ENCODE measurements at places on chromosomes 7 and 10.
A peak's percentile ranks its signal among the peaks of the same experiment; 100 is the strongest.

DNA sequence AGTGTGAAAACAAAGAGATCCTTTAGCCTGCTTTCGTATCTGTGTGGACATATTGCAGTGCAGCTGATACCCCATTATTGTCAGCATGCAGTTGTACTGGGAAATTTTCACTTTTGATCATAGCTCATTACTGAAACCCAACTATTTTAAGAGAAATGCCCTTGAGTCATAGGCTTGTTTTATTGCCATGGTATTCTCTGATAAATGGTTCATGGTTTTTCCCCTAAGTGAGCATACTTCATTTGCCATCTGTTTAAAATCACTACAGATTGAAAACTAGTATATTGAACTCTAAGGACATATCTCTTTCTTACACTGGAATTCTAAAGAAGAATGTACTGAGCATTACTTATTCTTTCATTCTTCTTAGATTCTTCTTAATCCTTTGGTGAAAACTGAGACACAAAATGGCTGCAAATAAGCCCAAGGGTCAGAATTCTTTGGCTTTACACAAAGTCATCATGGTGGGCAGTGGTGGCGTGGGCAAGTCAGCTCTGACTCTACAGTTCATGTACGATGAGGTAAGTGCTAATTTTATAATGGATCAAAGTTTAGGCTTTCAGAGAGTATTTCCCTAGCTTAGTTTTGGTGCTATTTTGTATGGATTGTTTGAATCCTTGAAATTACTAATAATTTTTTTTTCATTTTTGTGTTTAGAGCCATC is 63.0 kb downstream of the RALA start:
- DNase-seq = peak; percentile 52

GRCh38 chr10:6071181-6072175 is 9.3 kb upstream of the IL2RA start:
- no peak for DNase-seq

GRCh38 chr7:39618868-39619267 is 4.5 kb upstream of the RALA start:
- no peak for DNase-seq

GRCh38 chr7:101299511-101300464 is 21.8 kb downstream of the IFT22 start:
- no peak for DNase-seq

- DNase-seq = no peak
These were observed 181.8 kb upstream of the CSTF2T start for GRCh38 chr10:51881213-51881612.

DNA sequence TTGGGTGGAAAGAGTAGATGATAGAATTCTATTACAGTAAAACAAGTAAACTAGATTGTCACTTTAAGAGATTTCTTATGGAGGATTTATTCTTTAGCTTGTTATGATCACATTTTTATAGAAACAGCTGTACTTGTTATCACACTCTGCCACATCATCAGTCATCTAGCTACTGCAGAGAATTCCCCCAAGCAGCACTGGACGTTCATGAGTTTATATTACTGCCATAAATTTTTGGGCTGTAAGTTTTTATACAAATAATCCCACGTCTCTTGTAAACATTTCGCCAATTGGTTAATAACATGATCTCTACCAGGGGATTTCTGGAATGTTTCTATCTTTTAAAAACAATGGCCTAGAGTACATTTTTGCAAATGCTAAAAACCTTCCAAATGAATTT is 238.8 kb downstream of the POLR1F start:
- DNase-seq = no peak

- DNase-seq = no peak
These were observed 124.9 kb upstream of the HDAC9 start for GRCh38 chr7:18370633-18371032.

DNA sequence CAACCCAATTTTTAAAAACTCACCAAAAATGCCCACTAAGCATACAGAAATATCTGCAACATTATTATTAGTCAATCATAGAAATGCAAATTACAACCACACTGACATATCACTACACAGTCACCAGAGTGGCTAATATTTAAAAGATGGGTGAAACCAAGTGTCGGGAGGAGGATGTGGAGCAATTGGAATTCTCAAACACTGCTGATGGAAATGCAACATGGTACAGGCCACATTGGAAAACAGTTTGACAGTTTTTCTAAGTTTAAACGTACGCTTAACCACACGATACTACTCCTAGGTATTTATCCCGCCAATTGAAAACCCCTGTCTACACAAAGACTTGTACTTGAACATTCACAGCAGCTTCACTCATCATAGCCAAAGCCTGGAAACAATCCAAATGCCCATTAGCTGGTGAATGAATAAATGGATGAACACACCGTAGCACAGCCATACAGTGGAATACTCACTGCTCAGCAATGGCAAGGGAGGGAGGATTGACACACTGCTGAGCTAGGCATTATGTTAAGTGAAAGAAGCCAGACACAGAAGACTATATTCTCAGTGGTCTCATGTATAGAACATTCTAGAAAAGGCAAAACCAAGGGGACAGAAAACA is 16.3 kb downstream of the GCK start:
- DNase-seq = no peak

DNA sequence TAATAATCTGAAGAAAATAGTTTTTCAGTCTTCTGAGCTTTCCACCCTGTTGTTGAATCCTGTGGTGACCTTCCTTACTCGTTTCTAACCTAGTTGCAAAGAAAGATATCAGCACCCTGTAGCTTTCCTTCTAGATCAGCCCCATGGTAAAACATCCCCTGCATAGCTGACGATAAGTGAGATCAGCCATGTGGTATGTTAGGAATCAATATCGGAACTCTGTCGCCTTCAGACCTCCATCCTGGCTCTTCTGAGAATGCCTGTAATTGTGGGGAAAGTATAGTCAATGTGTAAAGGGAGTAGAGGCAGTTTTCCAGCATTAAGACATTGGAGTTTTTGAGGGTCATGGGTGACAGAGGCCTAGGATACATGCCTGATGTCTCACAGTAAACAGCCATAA is 151.8 kb downstream of the LRRC4 start:
- DNase-seq = no peak

GRCh38 chr7:5005066-5005465 is 40.6 kb upstream of the RBAK start:
- no peak for DNase-seq

- no peak for DNase-seq
These were observed 2.5 kb downstream of the HOXA4 start for GRCh38 chr7:27128034-27128433.

DNA sequence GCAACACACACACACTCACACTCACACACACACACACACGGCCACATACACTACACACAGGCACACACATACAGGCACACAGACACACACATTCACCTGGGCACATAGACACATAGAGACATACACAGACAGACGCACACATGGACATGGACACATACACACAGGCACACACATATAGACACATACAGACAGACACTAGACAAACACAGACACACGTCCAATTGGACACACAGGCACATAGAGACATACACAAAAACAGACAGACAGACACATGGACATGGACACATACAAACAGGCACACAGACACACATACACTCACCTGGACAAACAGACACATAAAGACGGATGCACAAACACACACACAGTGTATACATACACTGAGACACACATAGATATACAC is 21.7 kb upstream of the ACTR3B start:
- DNase-seq = no peak

GRCh38 chr7:155236386-155236785 is 61.3 kb upstream of the INSIG1 start:
- no peak for DNase-seq

DNA sequence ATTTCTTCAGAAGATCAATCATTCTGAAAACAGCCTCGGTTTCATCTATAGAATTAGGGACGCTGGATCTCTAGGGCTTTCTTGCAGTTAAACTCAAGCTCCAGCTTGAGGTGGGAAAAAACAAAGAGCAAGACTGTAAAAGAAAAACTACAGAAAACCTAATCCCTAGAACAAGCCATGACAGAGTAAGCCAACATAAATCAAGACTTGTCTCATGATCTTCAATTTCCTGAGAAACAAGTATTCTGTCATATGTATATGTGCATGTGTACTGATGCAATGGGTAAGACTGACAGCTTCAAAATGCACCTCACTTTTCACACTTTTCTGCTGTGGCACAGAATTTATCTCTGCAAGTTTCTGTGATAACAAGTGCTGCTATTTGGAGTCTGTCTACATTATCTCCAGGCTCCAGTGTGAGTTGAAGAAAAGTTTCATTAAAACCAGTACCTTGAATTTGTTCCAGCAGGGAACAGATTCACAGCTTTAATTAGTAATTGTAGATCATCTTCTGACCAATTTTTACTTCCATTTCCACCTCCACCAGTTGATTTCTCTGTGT is 19.2 kb downstream of the PMPCB start:
- DNase-seq = no peak

GRCh38 chr10:391847-392704 is 256.8 kb downstream of the ZMYND11 start:
- no peak for DNase-seq

DNA sequence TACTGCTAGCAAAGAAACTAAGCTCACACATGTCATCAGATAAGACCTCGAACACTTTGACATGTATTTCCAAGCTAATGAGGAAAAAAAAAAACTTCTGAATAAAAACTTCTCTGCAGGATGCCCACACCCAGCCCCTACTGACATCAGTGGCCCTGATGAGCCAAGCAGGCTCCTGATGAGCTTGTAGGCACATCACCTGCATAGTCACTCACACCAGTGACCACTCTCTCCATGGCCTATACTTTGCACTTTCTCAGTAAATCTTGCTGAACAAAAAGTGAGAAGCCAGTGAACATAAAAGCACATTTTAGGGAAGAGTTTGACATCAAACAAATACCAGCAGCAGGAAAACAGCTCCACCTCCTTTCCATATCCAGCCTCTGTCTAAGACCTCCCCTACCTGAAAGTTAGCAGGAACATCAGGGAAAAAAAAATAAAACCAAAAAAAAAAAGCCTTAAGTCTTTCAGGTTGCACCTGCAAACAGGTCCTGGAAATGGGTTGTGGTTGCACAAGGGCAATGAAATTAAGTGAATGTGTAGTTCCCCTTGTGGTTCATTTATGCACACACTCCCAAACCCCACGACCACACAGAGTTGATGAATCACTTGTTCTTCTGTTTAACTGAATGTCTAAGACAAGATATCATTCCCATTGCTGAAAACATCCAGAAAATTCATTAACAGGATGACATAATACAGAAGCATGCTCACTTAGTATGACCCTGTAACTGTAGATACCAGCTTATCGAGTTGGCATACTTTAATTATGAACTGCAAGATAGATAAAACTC is 205.2 kb upstream of the PDE1C start:
- DNase-seq = no peak

DNA sequence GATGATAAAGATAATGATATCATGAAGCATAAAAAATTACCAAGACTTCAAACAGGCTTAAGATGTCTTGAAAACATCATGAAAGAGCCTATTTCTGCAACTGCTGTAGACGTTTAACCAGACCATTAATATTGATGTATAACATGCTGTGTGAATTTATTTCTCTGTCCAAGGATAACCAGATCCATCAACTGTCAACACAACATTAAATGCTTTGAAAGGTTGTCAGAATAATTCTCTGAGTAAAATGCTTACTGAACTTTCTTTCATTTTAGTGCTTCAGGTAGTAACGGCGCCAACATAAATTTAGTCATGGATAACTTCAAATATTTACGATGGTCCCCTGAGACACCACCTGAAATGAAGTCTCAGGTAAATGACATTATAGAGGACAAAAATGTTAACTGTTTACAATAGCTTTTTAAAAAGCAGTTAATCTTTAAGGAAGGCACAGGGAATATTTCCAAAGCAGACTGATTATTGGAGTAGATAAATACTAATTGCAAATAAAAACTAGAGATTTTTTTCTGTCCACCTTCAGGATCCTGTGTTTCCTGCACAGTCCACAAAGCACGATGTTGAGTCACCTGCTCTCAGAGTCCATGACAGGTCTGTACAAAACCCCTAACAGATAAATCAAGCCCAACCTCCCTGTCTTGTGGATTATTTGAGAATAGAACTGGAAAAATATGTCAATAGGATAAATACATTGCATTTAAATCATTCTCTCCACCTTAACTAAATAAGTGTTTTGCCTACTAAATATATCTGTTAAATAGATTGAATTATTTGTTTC is 1213.2 kb downstream of the XPNPEP1 start:
- no peak for DNase-seq

DNA sequence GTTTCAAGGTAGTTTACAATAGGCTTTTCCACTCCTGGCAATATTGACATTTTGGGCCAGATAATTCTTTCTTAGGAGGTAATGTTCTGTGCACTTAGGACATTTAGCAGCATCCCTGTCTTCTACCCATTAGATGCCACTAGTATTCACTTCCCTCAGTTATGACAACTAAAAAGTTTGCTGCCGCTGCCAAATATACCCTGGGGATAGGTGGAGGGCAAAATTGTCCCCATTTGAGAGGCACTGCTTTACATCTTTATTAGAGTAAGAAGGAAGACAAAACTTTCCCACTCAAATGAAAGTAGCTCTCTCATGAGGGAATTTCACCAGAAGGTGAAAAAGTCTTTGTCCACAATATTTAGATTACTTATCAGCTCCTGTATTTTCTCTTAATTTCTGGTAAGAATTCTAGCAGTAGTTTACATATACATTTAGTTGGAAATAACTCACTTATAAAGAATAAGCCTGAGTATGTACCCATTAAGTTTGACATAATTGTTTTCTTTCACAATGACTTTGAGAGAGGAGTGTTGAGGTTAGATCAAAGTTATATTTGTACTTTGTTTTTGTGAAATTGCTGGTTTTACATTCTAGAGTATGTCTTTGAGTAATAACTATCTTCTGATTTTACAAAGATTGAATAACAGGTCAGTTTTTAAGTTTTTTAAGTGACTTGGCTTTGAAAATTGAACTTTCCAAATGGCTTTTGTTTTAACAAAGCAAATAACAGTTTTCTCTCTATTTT is 46.0 kb downstream of the HELLS start:
- DNase-seq = peak; percentile 29

DNA sequence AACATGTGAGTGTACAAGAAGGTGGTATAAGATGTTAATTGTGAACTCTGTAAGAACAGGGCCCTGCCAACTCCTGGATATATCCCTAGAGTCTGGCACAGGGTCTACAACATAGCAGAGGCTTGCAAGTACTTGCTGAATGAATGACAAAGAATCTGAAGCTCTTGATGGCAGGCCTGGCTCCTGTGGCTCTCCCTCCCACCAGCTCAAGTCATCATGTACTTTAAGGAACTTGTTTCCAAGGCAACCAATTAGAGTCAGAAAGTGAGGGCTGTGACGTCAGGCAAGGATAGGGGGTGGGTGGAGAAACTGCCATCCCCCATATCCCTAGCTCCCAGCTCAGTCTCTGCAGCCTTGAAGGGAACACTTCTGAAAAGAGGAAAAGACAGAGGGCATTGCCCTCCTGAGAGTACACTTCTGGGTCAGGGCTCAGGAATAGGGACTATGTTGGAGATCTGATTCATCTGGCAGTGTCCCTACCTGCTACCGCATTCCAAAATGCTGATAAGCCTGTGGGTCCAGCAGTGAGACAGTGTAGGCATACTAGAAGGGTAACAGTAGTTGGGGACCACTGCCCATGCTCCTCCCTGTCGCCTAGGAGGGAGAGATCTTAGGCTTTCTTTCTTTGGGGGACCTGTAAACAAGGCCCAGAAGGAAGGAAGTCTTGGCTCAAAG is 34.6 kb upstream of the BTRC start:
- DNase-seq = no peak

All from GM20000 (cell line).